NAMALWA (cell line): ENCODE measurements at places on chromosomes 5 and 9.

DNA sequence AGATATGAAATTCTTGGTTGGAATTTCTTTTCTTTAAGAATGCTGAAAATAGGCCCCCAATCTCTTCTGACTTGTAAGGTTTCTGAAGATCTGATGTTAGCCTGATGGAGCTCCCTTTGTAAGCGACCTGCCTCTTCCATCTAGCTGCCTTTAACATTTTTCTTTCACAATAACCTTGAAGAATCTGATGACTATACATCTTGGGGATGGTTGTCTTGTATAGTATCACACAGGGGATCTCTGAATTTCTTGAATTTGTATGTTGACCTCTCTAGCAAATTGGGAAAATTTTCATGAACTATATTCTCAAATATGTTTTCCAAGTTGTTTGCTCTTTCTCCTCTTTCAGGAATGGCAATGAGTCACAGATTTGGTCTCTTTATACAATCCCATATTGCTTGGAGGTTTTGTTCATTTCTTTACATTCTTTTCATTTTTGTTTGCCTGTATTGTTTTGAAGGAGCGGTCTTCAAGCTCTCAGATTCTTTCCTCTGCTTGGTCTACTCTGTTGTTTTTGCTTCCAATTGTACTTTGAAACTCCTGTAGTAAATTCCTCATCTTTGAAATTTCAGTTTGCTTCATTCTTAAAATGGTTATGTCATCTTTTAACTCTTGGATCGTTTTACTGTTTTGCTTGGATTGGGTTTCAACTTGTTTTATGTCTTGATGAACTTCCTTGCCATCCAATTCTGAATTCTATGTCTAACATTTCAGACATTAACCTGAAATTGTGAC is 245.2 kb upstream of the TARS1 start:
- no peak for DNase-seq

DNA sequence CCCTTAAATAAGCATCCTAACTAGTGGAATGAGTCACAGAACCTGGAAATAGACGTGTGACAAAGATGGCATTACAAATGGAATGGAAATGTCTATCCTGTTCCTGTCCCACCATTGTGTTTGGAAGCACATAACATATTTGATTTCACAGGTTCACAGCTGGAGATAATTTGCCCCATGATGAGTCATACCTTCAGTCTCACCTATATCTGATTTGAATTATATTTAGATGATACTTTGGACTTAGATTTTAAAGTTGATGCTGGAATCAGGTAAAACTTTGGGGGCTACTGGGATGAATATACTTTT is 92.5 kb downstream of the CEMIP2 start:
- no peak for DNase-seq

DNA sequence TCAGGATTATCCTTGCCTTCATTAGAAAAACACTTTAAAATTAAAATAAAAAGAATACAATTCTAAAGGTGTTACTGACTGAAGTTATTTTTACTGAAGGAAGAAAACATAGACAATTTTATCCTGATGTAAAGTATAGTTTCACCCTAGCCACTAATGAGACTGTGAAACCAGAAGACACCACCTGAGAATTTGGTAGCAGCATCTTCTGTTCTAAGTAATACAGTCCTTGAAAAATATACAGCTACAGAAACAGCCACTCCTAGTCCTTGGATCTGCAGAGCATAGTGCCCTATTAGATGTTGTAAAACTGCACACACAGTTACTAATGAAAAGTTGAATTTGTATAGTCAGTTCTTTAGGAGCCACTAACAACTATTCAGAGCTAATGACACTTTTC is 377.7 kb downstream of the PRR16 start:
- DNase-seq, result no peak

GRCh38 chr5:10705747-10706146 is 55.3 kb downstream of the DAP start:
- DNase-seq, result no peak

GRCh38 chr5:178117923-178118701 is 4.8 kb downstream of the N4BP3 start:
- peak; percentile 85 for DNase-seq
